ENCODE measurements at places on chromosomes 2 and 18.

GRCh38 chr2:24315669-24316068 lies 44.7 kb downstream of the ITSN2 start:
- no peak for DNase-seq

DNA sequence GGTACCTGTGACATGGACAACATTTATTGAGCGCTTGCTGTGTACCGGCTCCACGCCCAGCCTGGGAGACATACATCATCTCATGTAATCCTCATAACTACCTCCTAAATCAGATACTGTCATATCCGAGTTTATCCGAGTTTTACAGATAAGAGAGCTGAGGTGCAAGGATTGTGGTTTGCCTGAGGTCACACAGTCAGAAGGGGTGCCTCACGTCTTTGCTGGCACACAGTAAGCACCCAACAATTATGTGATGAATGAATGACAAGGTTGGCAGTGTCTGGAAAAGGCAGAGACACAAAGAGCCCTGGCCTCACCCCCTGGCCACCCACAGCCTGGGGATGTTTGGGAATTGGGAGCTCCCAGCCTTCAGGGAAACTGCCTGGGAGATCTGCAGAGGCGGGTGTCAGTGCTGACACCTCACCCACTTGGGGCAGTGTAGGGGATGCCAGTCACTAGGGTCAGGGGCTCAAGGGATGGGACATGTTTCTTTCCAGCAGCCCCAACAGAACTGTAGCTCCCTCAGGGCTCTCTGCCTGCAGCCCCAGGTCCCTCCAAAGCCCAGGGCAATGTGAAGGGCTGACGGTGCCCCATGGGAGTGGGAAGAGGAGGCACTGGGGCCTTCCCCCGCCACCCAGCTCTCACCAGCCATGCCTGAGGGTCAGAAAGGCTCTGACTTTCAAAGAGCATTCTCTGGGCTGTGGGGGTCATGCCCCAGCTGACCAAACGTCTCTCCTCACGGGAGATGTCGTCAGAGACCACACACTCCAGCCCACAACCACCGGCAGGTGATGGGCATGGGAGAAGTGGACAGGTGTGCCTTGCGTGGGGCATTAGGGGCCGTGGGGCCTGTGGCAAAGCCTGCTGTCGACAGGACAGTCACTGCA lies 157.5 kb downstream of the ZFP36L2 start:
- no peak for DNase-seq

DNA sequence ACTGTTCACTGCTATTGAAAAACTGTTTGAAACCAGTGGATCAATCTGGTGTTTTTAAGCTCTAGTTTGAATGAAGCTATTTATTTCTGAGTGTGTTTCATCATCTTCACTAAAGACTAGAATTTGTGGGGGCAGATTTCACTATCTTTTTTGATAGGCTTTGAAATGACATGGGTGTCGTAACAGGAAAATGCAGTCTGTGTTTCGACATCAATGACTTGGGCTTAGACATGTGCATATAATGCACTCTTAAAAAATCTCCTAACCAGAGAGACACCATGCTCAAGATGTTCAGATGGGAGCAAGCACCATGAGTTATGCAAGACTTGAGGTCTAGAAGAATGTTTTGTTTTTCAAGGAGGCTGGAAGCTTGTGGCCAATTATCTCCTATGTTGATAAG lies 221.6 kb downstream of the GPD2 start:
- peak; percentile 37 for DNase-seq

DNA sequence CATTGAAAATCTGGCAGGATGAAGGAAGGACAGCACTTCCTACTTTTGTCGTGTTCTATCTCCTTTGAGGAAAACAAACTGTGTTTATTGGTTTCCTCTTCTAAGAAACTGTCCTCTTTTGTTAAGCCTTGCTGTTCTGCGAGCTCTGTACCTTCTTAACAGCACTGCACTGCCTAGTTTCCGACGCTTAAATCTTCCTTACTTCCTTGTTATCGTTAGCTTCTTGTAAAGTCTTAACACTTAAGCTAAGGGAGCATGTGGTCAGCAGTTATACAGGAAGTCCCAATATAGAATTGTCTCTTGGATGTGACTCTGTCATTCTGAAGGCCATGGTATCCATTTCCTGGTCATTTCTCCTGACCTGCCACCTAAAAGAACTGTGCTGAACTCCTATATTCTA lies 552.8 kb upstream of the NRP2 start:
- no peak for DNase-seq

- no peak for DNase-seq
Observed at GRCh38 chr2:218437969-218438368, 19.0 kb downstream of the VIL1 start.

All from fibroblast of lung (primary cell).